NCI-H446 (cell line): ENCODE measurements at places on chromosomes 11 and 22.

DNA sequence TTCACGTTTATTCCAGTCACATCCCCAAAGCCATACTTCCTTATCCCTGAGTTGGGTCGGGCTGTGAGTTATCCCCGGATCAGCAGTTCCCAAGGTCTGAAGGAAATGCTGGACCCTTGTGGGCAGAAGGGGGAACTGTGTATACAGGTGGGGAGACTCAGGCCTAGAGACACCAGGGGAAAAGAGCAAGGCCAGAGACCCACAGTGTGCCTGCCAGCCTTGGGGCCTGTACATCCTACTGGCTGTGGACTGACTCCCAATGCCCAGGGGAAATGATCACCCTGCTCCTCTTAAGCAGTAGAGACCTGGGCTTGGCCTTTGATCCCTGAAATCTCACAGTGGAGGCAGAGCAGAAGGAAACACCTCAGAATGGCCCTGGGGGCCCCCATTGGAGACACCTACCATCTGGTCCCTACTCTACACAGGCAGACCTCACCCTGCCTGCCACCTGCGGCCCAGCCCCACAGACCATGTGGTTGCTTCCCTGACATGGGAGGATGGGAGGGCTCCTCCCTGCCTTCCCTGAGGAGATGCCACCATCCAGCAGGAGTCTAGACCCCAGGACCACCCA lies 1.3 kb downstream of the SELENOM start:
- no peak for DNase-seq

GRCh38 chr11:98561877-98562395 lies 458.8 kb upstream of the CNTN5 start:
- DNase-seq: no peak

GRCh38 chr11:126496576-126497337 lies 141.3 kb downstream of the ST3GAL4 start:
- no peak for DNase-seq

GRCh38 chr11:117874910-117875381 lies 1.5 kb downstream of the FXYD6 start:
- DNase-seq: no peak

DNA sequence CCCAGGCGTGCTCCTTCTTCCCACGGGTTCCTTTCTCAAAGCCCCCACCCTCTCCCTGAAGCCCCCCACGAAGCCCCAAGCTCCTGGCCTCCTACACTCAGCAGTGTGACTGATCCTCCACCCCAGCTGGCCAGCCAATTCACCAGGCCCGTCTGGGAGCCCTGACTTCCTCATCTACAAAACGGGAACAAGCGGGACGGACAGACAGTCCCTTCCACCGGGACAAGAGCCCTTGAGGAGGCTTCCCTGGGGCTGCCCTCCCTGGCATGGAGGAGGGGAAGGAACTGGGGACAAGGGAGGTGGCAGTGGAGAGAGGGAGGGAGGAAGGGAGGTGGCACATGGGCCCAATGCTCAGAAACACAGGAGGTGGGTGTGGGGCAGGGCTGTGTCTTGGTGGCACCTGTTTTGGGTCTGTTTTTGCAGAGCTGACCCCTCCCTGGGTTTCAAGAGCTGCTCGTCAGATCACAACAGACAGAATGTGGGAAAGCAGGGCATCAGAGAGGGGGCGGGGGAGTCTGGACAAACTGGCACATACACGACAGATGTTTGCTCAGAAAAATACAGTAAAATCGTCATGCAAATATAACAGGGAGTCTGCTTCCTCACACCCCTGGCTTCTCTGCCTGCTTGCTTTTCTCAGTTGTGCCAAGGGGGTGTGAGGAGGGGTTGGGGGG lies 56.8 kb downstream of the ELFN2 start:
- no peak for DNase-seq
